Sigmoid colon (tissue), 7 donors: ENCODE measurements at places on chromosomes 6 and 20. TPM values are rescaled to one million over a fixed set of nuclear protein-coding genes. Genes with fewer than 3 reads are reported as not detected.

Gene ECT2L
- total RNA-seq: not detected

Gene ARMH2
- not detected for total RNA-seq

Gene FABP7
- total RNA-seq: not detected

Gene DEFB124
- total RNA-seq: not detected

Gene NNAT
- 105 TPM for total RNA-seq

Gene UST
- total RNA-seq: 21.8 TPM

Gene PXT1
- not detected for total RNA-seq

Gene EFCAB8
- 0.83 TPM for total RNA-seq

Gene BTNL2
- not detected for total RNA-seq

Gene HCK
- 8.9 TPM for total RNA-seq

Gene ZFAND3
- total RNA-seq: 39.0 TPM

Gene DOK5
- 1.8 TPM for total RNA-seq

Gene SIRPB2
- total RNA-seq: 10.2 TPM

Gene PKIB
- 1.1 TPM for total RNA-seq

Gene EPM2A
- 67.1 TPM for total RNA-seq

Gene TBX18
- total RNA-seq: 4.6 TPM

Gene SYCP2
- total RNA-seq: 7.8 TPM

Gene ANKS1A
- total RNA-seq: 40.7 TPM

Gene EYS
- total RNA-seq: not detected

Gene UNC5CL
- 1.8 TPM for total RNA-seq

Gene SMAP1
- 23.2 TPM for total RNA-seq

Gene HSPA1A
- total RNA-seq: 162 TPM

Gene UBD
- not detected for total RNA-seq

Gene TREM1
- total RNA-seq: 1.2 TPM

Gene TBXT
- total RNA-seq: not detected

Gene COL21A1
- 62.5 TPM for total RNA-seq

Gene ZC3H12D
- 1.1 TPM for total RNA-seq

Gene NKAPL
- total RNA-seq: 7.5 TPM

Gene RNF146
- 83.4 TPM for total RNA-seq

Gene HUS1B
- total RNA-seq: 1.6 TPM

Gene POPDC3
- total RNA-seq: 0.83 TPM
